ENCODE measurements at places on chromosomes 6 and 20. TPM values are rescaled to one million over a fixed set of nuclear protein-coding genes. Genes with fewer than 3 reads are reported as not detected.

GRCh38 chr6:28597924-28598722 lies 72.4 kb downstream of the GPX5 start:
- no peak for DNase-seq

DNA sequence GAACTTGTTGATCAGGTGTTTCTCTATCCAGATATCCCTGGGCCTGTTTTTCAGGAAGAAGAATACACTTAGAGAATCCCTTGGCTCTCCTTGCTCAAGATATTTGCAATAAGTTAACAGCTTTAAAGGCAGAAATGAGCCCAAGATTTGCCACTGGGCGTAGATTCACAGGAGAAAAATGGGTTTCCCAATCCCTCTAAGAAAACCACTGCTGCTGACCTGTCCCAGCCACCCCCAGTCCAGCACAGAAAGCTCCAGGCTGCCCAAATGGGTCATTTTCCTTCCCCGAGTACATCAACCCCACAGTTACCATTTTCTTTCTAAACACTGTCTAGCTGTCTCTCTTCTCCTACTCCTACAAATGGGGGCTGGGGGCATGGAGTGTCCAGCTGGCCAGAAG lies 67.3 kb downstream of the ANKRD60 start:
- no peak for DNase-seq

- DNase-seq, result no peak
Measured at GRCh38 chr6:84804720-84805119, 40.3 kb upstream of the TBX18 start.

DNA sequence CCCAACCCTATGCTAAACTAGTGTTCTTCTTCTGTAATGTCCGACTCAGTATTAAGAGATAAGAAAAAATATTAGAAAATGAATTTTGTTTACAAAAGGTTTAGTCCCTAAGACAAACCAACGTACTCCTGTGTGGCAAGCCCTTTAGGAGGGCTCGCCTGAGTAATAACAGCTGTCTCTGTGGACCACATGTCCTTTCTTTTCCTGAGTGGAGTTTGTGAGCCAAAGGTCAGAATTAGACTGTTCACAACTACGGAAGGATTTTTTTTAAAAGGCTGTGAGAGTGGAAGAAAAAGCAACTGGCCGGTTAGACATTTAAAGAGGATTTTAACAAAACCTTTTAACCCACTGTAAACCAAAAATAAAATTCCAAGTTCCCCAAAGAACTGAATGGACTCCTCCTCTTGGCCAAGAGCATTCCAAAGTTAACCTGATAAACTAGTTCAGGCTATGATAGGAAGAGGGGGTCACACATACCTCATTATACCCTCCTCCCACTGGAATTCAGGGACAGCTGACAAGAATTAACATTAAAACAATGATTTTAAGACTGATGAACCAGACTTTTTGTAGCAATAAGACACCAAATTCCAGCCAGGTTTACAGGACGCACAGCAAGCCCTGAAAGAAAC lies 43.5 kb downstream of the FAM184A start:
- DNase-seq, result peak; percentile 42

- no peak for DNase-seq
Measured at GRCh38 chr6:859936-860335, 167.0 kb upstream of the EXOC2 start.

- DNase-seq, result no peak
Measured at GRCh38 chr6:11363881-11364576, 131.6 kb upstream of the NEDD9 start.

ACSS1 gene
- total RNA-seq, result 17.9 TPM

RBBP8NL gene
- not detected for total RNA-seq

ZNF451 gene
- 64.4 TPM for total RNA-seq
